ENCODE measurements at places on chromosomes 5 and 9.

DNA sequence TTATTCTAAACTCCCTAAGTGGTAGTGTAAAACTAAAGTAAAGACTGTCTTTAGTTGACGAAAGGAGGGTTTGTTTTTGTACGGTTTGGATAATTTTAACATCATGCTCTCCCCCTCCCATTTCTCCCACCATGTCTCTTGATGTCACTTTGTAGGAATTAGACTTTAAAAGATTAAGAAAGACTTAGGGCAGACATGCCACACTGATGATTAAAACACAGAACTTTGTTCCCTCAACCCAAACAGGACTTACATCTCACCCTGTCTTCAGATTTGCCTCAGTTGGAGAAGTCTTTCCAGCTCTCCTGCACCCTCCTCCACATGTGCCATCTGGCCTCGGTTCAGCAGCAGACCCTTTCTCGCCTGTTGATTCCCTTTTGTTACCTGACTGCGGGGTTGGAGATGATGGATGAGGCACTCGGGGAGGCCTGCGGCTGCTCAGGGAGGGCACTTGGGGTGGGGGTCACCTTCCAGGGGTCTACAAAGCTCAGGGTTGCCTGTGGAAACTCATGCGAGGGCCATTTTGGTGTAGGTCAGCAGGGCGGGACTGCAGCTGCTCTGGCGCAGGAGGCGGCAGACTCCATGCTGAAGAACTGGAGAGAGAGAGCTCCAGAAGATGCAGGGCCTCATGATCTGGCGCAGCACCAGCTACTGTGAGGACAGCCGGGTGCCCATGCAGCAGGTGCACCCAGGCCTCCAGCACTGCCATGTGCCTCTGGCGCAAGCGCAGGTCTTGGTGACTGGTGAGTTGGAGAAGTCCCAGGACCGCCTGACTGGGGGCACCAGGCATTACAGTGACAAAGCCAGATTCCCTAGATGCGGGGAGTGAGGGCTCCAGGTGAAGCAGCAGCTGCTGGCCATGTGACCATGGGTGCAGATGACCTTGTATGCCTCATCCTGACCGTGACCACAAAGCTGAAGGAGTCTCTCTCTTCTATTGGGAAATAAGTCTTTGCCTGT lies 24.5 kb upstream of the EXOC3 start:
- DNase-seq: no peak

DNA sequence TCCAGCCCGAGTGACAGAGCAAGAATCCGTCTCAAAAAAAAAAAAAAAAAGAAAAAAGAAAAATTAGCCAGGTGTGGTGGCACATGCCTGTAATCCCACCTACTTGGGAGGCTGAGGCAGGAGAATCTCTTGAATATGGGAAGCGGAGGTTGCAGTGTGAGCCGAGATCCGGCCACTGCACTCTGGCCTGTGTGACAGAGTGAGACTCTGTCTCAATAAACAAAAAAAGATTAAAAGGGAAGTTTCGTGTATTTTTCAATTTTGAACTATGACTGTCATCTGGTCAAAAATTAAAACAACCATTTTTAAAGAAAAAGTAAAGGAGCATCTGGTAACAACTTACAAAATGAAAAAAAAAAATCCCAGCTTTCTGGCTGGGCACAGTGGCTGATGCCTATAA lies 36.3 kb upstream of the PLIN2 start:
- DNase-seq: no peak

GRCh38 chr9:131402738-131403492 lies 9.0 kb downstream of the PRRC2B start:
- peak; percentile 66 for DNase-seq

GRCh38 chr5:14723701-14724132 lies 59.2 kb downstream of the OTULIN start:
- no peak for DNase-seq

- DNase-seq: no peak
These were observed 98.7 kb downstream of the CCDC192 start for GRCh38 chr5:127801751-127802476.

GRCh38 chr9:82223442-82223841 lies 234.9 kb downstream of the SPATA31D1 start:
- no peak for DNase-seq

GRCh38 chr5:179393078-179393477 lies 47.8 kb upstream of the ADAMTS2 start:
- DNase-seq: no peak

GRCh38 chr5:98103807-98104206 lies 669.7 kb upstream of the RGMB start:
- no peak for DNase-seq

DNA sequence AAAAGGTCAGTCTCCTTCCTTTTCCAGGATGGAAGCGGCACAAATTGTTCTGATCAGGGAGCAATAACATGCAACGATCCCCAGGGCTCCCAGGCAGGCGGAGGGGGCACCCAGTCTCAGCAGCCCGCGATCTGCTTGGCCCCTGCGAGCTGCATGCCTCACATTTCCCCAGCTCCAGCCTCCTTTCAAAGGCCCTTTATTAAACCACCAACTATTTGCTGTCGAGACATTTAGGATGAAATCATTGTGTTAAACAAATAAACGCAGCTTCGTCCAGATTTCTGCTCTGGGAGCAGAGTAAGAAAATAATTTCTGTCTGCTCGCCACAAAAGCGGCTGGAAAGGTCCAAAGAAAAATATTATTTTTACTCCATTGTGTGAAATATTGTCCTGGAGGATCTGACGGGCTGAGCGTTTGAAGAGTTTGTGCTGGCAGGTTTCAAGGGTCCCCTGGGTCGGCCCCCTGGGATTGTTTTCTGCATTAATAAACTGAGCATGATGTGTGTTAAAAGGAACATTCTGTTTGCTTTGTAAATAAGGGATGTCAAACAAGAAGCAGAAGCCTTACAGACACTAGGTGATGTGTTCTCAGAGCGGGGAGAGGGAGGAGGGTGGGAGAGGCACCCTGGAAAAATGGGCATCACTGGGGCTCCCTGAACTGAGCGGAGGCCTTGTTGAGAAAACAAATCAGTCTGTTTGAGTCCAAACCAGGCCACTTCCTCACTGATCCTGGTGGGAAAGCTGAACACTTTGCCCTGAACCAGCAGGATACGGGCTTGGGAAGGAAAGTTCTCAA lies 110.1 kb downstream of the FOXD1 start:
- DNase-seq: no peak

GRCh38 chr9:36041506-36041905 lies 4.8 kb downstream of the RECK start:
- DNase-seq: no peak

DNA sequence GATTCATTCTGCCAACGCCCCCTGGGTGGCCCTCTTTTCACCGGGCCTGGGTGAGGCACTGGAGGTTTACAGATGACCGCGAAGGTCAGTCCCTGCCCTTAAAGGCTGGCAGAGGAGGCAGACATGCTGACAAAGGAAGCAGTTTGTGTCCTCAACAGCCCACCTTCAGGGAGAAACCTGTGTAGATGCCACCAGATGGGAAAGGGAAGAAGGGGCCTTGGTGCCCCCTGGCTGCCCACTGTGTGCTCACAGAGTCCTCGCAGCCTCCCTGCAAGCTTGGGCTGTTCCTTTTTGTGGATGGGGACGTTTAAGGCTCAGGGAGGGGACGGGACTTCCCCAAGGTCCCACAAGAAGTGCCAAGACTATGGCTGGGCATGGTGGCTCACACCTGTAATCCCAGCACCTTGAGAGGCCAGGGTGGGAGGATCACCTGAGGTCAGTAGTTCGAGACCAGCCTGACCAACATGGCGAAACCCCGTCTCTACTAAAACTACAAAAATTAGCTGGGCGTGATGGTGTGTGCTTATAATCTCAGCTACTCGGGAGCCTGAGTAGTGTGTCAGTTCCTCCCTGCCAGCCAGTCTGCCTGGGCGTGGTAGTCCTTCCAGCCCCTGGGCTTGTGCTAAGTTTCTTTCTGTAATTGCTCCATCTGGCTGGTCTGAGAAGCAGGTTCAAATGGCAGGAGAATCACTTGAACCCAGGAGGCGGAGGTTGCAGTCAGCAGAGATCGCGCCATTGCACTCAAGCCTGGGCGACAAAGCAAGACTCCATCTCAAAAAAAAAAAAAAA lies 36.2 kb downstream of the NEK6 start:
- no peak for DNase-seq

DNA sequence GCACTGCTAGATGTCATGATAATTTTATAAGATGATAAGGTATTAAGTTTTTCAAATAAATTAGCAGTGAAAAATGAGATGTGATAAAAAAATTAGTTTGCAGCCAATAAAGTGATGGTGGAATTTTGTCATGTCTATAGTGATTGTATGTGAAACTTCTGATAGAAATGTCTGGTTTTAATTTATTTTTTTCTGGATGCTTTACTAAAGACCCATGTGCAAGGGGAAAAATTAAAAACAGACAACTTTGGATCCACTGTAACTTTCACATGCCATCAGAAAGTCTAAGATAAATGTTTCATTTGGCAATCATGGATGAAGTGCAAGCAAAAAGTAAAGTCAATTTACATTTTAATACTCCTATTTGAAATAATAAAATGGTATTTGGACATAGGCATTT lies 4.4 kb upstream of the NDUFS4 start:
- DNase-seq: no peak

DNA sequence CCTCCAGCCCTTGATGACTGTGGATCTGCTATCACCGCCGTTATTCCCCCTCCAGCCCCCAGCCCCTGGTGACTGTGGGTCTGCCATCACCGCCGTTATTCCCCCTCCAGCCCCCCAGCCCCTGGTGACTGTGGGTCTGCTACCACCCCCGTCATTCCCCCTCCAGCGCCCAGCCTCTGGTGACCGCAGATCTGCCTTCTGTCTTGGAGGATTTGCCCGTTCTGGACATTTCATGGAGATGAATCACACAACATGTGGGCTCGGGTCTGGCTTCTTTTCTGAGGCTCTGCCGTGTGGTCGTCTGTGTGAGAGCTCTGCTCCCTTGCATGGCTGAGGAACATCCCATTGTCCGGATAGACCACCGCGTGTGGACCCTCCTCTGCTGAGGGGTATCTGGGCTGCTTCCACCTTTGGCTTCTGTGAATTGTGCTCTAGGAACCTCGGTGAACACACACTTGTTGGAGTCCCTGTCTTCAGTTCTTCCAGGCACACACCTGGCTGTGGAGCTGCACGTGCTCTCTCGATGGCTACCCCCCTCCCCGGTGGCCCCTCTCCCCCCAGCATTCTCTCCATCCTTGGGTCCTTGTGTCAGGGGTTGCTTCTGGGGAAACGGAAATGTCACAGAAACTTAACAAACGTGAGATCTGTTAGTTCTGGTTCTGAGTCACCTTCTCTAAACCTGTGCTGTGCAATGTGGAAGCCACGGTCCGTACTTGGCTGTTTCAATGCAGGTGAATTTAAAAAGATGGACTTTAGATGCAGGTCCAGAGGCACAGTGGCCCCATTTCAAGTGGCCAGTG lies 105.3 kb upstream of the COL5A1 start:
- no peak for DNase-seq

GRCh38 chr5:172243302-172243701 lies 40.3 kb downstream of the UBTD2 start:
- DNase-seq: no peak

DNA sequence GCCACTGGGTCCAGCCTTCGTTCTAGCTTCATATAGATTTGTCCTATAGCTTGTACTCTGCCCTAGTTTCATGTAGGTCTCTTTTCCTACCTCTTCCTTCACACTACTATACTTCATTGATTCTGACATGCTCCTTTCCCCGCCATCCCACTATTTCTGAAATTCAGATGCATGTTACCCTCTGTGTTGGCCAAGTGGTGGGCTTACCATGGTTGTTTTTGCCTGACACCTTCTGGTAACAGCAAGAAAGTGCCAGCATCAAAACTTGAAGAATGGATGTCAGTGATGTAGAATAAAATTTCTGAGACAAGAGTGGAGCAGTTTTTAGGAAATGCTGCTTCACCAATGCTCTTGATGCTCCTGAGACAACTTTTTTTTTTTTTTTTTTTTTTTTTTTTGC lies 19.5 kb upstream of the SERINC5 start:
- DNase-seq: no peak

- DNase-seq: no peak
These were observed 129.1 kb downstream of the KCNIP1 start for GRCh38 chr5:170632985-170633234.

GRCh38 chr5:53877243-53877642 lies 316.8 kb downstream of the NDUFS4 start:
- DNase-seq: no peak

GRCh38 chr5:76046741-76047140 lies 36.4 kb upstream of the SV2C start:
- no peak for DNase-seq

DNA sequence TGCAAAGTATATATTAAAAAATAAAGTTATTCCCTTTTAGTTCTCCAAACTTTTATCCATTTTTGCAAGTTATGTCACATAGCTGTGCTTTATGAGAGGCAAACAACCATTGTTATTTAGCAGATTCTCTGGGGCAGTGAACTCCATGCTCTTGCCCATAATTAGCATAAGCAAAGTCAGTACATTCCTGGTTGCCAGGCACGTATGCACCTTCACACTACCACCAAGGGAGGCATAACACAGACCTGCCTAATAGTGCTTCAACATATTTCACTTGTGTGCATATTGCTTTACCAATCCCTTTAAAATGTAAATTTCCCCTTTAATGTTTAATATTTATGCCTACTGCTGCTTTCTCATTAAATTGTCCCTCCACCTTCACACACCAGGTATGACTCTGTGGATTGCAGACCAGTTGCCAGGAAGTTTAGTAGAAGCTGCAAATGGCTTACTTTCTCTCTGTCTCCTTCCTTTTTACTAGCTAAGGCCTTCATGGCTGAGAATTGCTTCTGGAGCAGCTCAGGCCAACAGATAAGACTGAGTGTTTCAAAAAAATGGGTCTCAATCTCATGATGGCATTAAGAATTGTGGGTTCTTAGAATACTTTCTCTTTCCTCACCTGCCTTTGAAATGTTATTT lies 388.2 kb downstream of the PRR16 start:
- no peak for DNase-seq

DNA sequence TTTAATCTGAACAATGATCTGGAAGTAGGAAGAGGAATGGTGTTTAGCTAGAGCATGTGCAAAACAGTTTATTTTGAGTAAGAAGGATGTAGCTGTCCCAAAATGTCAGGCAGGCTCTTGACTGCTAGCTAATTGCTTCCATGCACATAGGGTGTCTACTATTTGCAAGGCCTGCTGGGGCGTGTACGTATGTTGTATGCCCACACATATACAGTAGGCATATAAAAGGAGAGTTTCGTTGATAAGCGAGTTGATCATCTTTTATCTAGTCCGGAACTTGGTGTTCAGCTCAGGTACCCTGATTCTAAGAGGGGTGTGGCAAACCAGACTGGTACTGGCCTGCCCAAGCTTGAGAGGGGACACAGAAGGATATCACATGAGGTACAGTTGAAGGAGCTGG lies 177.2 kb downstream of the GOLPH3 start:
- no peak for DNase-seq

GRCh38 chr5:90308787-90309585 lies 100.6 kb downstream of the CETN3 start:
- no peak for DNase-seq

GRCh38 chr5:61587125-61587524 lies 255.1 kb downstream of the ZSWIM6 start:
- DNase-seq: no peak

- no peak for DNase-seq
These were observed 165.0 kb upstream of the GPR151 start for GRCh38 chr5:146680846-146681584.

DNA sequence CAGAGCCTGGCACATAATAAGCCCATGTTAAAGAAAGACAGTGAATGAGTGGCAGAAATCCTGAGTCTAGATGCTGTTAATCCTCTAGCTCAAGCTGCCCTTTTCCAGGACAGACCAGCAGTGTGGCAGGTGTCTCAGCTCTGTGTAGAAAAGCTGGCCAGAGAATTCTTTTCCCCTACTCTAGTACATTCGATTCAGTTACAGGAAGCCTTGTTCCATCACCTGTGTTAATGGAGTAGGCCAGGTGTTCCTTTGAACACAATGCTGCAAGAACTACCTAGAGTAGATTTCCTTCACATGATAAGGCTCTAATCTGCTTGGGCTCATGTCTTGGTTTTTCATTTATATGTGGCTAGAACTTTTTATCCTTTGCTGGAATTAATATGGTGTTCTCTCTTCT lies 52.5 kb downstream of the NUP214 start:
- DNase-seq: no peak

Data from NCI-H510A (cell line).